ENCODE measurements at places on chromosomes 2 and 18.

- no peak for DNase-seq
Observed at GRCh38 chr2:181998041-181998835, 12.6 kb downstream of the PPP1R1C start.

DNA sequence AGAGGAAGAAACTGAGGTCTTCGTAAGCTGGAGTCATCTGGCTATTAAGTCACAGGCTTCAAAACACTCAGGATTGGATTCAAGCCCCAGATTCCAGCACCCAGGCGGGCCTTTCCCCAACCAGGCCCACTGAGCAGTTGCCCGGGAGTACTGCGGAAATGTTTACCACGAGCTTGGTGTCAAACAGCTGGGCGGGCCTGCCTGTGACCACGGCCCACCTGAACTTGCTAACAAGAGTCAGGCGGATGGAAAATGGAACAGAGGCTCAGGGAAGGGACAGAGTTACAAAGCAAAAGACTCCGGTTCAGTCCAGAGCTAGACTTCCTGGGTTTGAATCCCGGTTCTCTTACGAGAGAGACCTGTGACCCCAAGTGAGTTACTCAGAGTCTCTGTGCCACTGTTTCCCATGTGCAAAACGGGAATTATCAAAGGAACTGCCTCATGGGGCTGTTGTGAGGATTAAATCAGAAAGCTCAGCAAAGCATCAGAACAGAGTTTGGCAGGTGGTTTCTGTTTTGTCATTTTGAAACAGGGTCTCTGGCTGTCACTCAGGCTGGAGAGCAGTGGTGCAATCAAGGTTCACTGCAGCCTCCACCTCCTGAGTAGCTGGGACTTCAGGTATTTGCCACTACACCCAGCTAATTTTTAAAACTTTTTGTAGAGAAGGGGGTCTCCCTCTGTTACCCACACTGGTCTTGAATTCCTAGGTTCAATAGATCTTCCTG, 49.0 kb upstream of the TFCP2L1 start:
- DNase-seq, result peak; percentile 10

- DNase-seq, result peak; percentile 83
Observed at GRCh38 chr18:58362027-58362575, 266.8 kb downstream of the ALPK2 start.

DNA sequence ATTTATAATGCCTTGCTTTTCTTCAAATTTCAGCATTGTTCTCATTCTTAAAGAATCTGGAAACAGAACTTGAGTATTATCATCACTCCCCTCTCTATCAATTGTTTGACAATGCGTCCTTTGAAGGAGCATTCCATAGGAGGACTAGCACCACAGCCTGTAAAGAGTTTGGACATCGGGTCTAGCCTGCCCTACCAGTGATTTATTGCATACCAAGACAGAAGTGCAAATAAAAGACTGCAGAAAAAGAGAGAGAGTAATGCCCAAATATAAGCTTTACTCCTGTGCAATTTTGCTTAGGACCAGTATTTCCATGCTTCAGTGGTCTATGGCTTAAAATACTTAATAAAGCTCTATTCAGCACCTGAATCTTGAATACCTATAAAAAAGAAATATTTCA, 55.4 kb upstream of the MAP2 start:
- no peak for DNase-seq

DNA sequence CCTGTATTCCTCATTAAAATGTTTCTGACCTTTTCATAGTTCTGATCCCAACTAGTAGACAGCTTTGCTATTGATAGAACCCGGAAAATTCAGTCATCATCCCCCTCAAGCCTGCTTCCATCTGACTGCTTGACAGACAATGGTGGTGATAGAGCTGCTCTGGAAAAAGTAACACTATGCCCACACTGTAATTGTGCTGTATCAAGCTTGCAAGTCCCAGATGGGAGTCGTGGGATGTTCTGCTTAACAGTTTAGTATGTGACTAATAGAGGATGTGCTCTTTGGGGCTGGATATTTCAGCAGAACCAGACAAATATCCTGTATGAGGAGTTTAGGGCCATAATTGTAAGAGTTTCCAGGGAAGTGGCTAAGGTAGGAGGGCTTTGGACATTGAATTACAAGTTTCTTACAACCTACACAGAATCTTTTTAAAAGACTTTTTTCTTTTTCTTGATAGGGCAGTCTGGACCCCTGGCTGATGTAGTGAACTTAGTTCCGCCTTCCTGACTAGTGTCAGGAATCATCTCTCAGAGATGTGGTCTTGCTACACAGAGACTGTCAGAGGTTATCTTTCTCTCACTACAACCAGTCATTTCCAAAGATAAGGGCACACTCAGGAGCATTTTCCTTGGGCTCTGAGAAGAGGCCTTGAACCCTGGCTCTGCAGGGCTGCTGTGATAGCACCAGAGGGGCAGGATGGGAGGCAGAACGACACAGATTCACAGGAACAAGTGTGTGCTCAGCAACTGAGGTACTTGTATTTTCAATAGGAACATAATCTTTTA, 158.0 kb upstream of the RBMS1 start:
- DNase-seq, result peak; percentile 14

- no peak for DNase-seq
Observed at GRCh38 chr2:240197462-240198139, 57.1 kb upstream of the OTOS start.

DNA sequence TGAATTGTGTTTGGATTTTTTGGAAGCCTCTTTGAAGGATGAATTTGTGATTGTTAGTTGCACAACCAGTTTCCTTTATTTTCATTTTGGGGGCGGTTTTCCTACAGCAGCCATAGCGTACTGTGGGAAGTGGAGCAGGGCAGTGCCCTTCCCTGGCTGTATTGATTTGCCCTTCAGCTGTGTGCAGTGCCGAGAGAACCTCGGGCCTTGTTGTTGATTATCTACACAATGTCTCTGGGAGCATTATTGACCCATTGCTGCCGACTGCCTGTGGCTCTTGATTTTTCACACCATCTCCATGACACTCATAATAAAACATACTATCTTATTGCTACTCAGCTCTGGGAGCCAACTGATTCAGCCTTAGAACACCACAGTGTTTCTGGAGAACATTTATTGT, 162.2 kb upstream of the BOD1L2 start:
- DNase-seq, result no peak

DNA sequence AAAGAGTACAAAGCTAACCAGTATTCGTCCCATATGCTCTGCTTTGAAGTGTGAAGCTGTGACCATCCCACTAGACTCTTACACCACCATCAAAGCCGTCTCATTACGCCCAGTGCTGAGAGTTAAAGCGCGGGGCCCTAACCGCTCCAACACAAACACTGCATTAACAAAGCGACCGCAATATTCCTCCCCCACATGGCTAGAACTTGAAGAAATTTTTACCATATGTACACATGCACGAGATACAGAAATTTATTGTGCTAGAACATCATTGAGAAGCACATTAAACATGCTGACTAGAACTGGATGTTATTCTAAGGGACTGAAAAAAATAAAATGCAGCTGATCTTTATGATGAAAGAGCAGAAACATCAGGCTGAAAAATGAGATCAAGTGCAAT, 20.5 kb downstream of the FTCDNL1 start:
- no peak for DNase-seq

GRCh38 chr2:65402780-65403528, 29.4 kb downstream of the SPRED2 start:
- no peak for DNase-seq

DNA sequence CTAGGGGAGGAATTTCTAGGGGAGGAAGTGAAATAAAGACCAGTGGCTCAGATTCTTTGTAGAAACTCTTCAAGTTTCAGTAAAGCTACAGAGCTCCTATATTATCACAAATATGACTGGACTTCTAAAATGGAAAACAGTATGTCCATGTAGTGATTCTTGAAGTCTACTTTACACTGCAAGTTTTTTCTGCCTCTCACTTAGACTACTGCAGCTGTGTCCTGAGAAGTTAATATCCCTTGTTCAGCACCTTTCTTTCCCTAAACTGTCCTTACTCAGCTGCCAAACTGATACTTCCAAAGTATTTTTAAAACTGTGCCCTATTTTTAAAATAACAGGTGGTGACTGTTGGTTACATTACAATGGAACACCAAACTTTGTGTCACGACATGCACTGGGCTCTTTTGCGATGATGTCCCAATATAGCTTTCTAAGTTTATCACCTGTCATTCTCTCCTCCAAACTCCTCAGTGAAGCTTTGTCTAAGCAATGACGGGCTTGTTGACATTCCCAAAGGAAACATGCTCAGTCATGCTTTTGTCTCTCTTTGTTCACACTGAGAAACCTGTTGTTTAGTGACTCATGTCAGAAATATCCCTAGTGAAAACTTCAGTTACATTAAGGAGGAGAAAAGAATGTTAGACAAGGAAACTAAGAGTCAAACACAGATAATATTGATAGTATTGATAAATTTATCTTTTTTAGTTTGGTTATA, 341.1 kb downstream of the ARL6IP6 start:
- no peak for DNase-seq
